ENCODE measurements at places on chromosomes 5 and 9. TPM values are rescaled to one million over a fixed set of nuclear protein-coding genes. Genes with fewer than 3 reads are reported as not detected.

GRCh38 chr5:75049456-75050351 lies 2.7 kb downstream of the GCNT4 start:
- no peak for DNase-seq

- DNase-seq, result no peak
Measured at GRCh38 chr5:118354797-118355196, 633.5 kb downstream of the DTWD2 start.

GRCh38 chr9:137146527-137146918 lies 7.6 kb downstream of the GRIN1 start:
- no peak for DNase-seq

MEGF10 gene
- 0.61 TPM for polyA plus RNA-seq

OR1Q1 gene
- not detected for polyA plus RNA-seq

- no peak for DNase-seq
Measured at GRCh38 chr5:119537704-119538103, 85.4 kb downstream of the HSD17B4 start.
